ENCODE measurements at places on chromosomes 4 and X.

DNA sequence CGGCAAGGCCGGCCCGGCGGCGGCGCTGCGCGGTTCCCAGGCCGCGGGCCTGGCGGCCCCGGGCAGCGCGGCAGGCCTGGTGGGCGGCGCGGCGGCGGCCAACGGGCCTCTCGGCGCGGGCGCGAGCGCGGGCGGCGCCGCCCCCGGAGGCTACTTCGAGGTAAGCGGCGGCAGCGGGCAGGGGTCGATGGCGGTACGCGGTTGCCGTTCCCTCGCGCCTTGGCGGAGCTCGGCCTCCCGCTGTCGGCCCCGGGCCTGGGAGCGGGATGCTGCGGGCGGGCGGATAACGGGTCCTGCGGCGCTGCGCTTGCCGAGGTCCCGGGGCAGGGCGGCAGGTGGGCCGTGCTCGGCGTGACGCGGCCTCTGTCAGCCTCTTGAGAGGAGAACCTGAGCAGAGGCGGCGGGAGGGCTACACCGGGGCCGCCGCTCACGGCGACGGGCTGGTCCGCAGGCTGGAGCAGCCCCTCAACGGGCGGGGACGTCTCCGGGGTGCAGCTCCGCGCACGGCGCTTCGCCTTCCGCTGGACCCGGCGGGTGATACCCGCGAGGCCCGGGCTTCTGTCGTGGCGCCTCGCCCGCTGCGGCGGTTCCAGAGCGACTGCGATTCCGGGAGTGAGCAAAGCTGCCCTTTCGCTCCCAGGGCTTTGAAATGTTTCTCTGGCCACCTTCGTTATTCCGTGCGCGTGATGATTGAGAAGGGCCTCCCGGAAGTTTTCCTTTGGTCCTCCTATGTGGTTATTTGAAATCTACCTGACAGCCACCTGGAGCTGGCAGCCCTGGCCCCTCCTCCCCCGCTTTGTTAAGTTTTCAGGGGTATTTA is 774 bp downstream of the FAM193A start:
- DNase-seq, result peak; percentile 28

DNA sequence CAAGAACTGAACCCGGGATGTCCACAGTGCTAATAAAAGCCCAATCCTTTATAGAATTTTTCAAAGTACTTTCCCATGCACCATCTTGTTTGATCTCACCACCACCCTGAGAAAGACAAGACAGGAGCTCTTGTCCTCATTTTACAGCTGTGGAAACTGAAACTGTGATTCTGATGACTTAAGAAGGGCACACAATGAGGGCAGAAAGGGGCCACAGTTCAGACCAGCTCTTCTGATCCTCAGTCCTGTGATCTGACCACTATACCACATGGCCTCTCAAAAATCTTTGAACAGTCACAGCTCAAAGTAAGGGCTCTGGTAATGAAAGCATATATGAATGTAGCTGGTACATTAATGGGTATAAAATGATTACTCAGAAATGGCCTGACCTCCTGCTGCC is 127.3 kb upstream of the CPEB2 start:
- no peak for DNase-seq

DNA sequence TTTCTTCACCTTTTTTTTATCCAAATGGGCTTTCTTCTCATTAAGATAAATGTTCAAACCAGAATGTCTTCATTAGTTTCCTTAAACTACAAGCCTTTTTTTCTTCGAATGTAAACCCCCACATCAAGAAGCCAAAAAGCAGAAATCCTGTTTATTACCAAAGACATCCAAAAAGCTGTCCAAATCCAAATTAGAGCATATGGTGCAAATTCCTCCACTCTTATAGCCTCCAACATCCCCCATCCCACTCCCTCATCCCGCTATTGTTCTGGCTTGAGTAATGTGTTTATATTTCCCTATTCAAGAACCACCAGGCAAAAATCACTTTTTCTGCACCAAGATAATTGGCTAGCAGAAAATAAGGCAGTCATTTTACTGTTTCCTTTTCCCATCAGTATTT is 315.1 kb upstream of the ADGRL3 start:
- no peak for DNase-seq

DNA sequence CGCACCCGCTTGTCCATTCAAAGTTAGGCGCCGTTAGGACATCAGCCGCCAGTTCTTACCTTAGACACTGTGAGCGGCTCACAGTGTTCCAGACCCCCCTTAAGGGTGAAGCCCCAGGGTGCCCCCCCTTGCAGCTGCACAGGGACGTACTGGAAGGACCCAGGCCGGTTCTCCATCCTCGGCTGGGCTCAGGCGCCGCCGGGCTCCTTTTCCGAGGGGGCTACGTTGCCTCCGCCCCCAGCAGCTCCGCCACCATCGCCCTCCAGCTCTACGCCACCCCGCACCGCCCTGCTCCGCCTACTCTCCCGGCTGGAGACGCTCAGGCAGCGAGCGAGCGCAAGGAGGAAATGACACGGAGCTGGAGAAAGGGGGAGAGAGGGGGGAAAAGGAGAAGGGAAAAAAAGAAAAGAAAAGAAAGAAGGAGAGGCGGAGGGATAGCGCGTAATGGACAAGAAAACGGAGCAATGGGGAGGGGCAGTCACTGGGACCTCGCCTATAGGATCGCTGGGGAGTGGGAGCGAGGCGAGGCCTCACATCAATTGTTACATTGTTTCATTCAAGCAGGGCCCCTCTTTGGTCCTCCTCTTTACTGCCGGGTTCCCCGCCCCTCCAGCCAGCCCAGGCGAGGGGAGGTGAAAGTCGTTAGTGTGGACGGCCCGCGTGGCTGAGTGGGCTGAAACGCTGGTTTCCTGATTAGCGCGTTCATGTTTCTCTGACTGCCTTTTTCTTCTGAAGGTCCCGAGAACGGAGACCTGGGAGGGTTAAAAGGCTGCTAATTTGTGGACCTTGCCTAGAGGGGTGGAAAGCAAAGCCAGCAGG is at the start of gene SHROOM4:
Gene SHROOM4 (minus strand): TSS at position 352 of the 819 bp plus-strand sequence. CDS start 176 bp downstream, at position 176.
- peak; percentile 64 for DNase-seq

DNA sequence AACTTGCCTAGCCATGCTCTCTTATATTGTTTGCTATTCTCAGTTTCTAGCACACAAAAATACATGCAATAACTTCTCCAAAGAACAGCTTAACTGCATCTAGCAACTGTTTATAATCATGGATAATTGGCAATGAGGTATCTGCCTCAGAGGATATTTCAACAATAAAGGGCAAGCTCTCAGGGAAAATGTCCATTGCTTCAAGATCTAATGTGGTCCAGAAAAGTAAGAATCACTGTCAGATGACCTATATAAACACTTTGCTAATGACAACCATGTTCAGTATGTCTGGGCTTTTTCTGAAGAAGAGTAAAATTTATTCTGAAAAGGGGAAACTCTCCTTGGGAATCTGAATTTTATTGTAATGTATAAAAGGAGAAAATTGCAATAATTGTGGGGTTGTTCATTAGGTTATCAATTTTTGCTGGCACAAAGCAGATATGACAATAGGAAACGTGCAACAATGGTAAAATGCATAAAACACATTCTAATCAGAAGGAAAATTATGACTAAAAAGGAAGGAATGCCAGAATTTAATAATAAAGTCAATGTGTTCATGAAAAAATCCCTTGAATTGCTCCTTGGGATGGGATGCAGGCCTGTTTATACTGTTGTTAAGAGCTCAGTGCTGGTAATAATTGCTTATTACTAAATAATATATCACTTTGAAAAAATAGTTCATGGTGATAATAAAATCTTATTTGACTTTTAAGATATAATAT is 90.3 kb downstream of the ANTXR2 start:
- no peak for DNase-seq

Data from amniotic epithelial cell (primary cell).